Type B pancreatic cell (in vitro differentiated cells): ENCODE measurements at places on chromosomes 4 and X. TPM values are rescaled to one million over a fixed set of nuclear protein-coding genes. Genes with fewer than 3 reads are reported as not detected.

PAGE4 gene
- not detected in 2 replicates for total RNA-seq

TMPRSS11D gene
- not detected in 2 replicates for total RNA-seq

HSFX1 gene
- 1.00 and 2.4 TPM in 2 replicates for total RNA-seq

FDCSP gene
- not detected in 2 replicates for total RNA-seq

HSFX4 gene
- total RNA-seq = not detected in 2 replicates

KLF8 gene
- 11.7 and 30.7 TPM in 2 replicates for total RNA-seq

RASGEF1B gene
- total RNA-seq = 8.3 and 11.0 TPM in 2 replicates

MAGEB2 gene
- not detected in 2 replicates for total RNA-seq

RFC1 gene
- 42.8 and 53.0 TPM in 2 replicates for total RNA-seq

ZNF630 gene
- 3.6 and 4.4 TPM in 2 replicates for total RNA-seq

SMPX gene
- 0.95 and 2.8 TPM in 2 replicates for total RNA-seq
